ENCODE measurements at places on chromosomes 3 and 15.

DNA sequence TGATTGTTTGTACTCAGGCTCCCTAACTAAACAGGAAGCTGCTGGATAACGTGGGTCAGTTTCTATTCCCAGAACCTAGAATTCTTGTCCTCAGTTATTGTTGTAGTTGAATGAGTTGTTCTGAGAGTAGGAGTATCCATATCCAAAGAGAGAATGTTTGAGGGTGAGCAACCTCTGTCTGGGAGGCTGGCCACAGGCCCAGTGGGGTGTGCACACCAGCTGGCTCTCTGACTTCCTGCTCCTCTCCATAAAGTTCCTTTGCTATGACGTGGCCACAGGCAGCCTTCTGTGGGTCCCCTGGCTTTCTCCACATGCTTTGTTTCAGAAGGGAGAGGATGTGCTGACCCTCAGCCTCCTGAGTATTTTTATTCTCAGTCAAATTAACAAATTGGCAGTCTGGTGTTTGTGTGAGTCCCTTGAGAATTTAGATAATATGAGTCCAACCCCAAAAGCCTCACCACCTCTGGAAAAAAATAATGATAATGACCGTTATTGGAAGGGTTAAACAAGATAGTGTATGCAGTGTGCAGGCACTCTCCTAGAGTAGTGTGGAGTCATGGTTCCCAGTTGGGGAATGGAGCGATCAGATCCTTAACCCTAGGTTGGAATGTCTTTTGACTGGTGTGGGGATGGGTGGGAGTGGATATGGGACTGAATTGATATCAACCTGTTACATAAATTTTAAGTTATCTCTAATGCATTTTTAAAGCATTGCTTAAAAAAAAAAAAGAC lies 47.6 kb upstream of the MED12L start:
- peak; percentile 40 for DNase-seq

DNA sequence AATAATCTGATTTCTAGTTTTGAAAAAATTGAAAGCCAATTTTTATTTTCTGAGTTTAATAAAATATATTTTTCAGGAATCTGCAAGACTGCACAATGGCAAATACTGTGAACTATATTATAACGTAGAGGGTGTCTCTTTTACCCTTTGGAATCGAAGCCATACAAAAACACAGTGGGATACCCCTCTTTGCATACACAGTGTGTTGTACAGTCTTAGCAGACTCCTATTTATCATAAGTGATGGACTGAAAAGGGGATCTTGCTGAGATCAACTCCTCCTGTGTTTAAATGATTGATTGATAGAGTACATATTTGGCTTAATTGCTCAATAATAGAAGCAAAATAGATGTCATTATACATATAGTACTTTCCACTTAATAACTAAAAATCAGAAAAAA lies 981.2 kb downstream of the NSUN3 start:
- DNase-seq = no peak

DNA sequence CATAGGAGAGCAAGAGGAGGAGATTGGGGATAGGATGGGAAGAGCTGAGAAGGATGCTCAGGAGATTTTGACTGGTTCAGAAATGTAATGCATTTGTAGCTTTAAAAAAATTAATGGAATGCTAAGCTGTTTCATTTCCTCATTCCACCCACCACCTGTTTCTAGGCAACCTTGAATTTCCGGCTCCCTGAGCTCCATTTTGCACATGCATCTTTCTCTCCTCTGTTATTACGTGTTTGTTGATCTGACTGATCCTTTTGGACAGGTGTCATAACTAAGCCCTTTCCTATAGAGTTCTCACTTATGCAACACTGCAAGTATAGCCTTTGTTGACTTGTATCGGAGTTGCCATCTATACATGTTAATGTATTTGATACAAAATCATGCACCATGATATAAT lies 4.3 kb downstream of the TMPRSS7 start:
- no peak for DNase-seq

- peak; percentile 69 for DNase-seq
These were observed 16.5 kb downstream of the HPS3 start for GRCh38 chr3:149145974-149146373.

- no peak for DNase-seq
These were observed 188.6 kb upstream of the EPHA3 start for GRCh38 chr3:88918841-88919240.

DNA sequence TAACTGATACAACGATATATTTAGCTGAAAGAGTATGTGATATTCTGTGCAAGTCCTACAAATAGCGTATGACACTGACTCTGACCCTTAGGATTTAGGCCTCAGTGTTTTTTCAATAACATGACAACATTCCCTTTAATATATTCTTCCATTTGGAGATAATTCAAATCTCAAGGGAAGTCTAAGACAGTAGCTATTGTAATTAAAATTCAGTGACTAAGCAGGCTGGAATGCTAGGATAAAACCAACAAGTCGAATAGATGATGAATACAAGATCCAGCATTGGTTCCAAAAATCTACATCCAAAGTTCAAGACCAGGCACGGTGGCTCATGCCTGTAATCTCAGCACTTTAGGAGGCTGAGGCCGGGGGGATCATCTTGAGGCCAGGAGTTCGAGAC lies 56.2 kb downstream of the QTRT2 start:
- DNase-seq = no peak

DNA sequence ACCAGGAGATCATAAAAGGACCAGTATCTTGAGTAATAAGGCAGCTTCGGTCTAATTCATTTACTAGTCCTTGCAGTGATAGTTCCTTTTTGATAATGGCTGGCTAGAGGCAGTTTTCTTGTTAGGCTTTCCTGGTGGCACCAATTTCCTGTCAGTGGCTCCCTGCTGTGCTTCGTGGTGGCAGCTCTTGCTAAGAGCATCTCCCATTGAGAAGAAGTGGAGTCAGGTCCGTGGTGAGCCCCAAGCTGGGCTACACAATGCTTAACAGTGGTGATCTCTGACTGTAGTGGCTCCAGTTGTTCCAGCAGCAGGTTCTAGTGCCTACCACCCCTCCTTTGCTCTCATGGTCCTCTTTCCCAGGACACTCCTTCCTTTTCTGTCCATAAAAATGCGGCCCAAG lies 111.2 kb downstream of the RAP2B start:
- DNase-seq = no peak

DNA sequence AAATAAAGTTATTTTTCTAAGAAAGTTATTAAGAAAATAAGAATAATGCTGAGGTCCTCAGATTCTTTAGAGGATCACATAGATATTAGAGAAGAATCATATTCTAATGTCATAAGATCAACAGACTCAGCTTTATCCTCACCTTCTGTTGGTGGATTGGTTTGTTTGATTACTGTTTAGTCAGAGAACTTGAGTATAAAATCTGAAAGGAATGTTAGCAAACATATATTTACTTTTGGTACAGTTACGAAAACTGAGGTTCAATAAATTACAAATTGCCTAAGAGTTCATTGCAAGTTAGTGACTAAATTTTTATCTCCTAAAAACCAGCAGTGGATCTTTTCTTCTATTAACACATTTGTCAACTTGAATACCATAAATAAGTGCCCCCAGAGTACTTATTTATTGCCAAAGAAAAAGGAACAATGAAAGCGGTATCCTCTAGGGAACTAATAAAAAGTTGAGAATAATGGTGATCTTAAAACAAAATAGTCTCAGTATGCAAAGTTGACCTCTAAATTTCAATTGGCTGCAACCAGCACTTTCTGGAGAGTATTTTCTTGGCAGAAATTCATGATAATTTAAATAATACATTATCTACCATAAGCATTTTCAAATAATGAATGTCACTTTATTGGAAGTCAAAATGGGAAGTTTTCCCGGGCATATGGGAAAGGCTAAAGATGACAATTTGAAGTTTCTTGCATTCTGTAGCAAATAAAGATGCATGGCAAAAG lies 296.8 kb downstream of the OTOL1 start:
- DNase-seq = no peak

DNA sequence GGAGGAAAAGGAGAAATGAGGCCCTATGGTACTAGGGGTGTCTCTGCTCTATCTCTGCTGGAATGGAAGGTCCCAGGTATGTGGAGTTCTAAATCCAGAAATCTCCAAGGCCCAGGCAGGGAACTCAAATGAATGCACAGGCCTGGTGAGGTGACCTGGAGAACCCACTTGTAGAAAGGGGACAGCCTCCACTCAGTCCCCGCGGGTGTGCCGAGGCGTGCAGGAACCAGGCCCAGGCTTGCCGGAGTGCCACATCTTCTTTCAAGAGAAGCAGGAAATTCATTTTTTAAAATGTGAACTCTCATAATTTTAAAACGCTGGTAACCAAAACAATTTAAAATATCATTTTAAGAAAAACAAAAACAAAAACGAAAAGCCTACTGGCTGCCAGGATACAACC lies 32.2 kb upstream of the ADCY5 start:
- DNase-seq = no peak

GRCh38 chr15:67253101-67253500 lies 1.4 kb downstream of the AAGAB start:
- DNase-seq = no peak

GRCh38 chr15:95687686-95688085 lies 642.8 kb upstream of the NR2F2 start:
- no peak for DNase-seq

GRCh38 chr3:27357665-27358258 lies 11.4 kb downstream of the NEK10 start:
- peak; percentile 81 for DNase-seq

- peak; percentile 53 for DNase-seq
These were observed 287.2 kb downstream of the CGGBP1 start for GRCh38 chr3:87771337-87772192.

DNA sequence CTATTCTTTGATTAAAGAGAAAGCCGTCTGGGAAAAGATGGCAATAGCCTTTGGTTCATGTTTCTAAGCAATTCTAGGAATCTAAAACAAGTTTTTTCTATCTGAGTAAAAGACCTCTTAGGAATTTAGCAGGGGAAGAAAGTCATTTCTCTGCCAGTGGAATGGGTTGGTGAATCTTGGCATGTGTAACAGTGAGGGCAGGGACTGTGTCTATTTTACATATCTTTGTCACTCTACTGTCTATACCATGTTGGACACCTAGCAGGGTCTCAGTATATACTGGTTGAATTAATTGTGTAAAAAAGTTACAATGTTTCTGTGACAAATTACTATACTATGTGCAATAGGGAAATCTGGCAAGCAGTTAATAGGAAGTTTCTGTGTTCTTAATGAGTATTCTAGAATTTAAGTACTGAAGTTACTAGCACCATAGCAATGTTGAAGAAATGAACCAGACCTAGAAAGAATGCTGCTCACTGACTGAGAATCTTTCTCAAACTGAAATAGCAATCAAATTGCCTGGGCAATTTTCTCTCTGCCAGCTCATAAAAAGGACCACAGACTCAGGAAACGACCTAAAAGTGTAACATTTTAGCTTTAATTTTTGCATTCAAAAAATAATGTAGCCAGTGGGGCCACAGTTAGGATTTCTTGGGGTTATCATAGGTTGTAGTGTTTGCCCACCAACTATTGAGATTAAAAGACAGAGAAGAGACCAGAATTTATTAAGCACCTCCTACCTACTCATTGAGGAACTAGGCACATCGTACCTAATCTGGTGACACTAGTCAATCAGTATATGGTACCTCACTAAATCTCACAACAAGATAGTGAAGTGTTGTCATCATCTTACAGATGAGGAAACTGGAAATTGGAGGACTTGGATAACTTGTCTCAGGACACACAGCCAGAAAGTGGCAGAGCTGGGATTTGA lies 56.2 kb upstream of the LEKR1 start:
- DNase-seq = no peak

DNA sequence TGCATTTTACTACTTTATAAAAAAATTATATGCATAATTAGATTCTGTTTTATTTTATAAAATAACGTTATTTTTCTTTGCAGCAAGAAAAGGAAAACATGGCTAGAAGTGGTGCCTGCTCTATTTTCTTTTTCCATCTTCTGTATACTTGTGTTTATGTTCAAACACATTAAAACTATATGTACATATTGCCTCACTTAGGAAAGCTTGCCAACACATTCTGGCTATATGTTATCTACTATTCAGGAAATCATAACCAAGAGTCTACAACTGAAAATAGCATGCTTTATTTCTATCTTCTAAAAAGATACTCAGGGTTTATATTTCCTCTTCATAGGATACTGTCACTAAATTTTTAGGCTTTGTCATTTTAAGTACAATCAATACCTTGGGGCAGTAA lies 90.2 kb upstream of the KCNMB2 start:
- no peak for DNase-seq

GRCh38 chr3:106518516-106518915 lies 649.7 kb upstream of the CBLB start:
- DNase-seq = no peak

- no peak for DNase-seq
These were observed 408.9 kb upstream of the WNT5A start for GRCh38 chr3:55895897-55896566.

- no peak for DNase-seq
These were observed 50.7 kb upstream of the NIPA1 start for GRCh38 chr15:22735781-22736180.

GRCh38 chr3:48034000-48034516 lies 17.8 kb upstream of the MAP4 start:
- DNase-seq = no peak

DNA sequence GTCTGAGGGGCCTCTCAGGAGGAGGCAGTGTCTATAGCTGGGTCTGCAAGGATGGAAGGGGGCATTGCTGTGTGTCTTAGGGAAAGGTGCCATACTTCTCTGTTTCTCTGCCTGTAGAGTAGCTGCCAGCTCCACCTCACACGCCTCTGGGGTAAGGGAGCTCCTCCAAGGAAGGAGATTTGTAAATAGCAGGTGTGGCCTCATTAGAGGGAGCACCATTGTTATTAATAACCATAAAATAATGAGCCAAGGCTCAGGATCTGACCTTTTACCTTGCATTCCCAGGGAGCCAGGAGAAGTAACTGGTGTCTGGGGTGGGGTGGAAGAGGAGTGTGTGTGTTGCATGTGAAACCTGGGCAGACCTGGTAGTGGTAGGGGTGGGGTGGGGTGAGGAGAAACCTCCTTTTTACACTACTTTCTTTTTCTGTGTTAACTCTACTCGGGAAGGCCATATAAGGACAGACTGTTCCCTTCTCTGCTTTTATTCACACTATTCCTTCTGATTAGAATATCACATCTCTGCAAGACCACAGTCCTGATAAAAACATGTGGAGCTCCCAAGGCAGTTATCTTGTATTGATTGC lies 2.2 kb upstream of the C15orf39 start:
- DNase-seq = no peak

- peak; percentile 41 for DNase-seq
These were observed 8.6 kb upstream of the SRP14 start for GRCh38 chr15:40047415-40048210.

GRCh38 chr3:102113421-102114041 lies 264.2 kb downstream of the NFKBIZ start:
- DNase-seq = no peak

- no peak for DNase-seq
These were observed 206.3 kb upstream of the CD96 start for GRCh38 chr3:111335512-111336303.

GRCh38 chr3:112115161-112115739 lies 17.8 kb downstream of the GCSAM start:
- no peak for DNase-seq

- DNase-seq = no peak
These were observed 21.8 kb upstream of the KIF23 start for GRCh38 chr15:69392352-69392751.

DNA sequence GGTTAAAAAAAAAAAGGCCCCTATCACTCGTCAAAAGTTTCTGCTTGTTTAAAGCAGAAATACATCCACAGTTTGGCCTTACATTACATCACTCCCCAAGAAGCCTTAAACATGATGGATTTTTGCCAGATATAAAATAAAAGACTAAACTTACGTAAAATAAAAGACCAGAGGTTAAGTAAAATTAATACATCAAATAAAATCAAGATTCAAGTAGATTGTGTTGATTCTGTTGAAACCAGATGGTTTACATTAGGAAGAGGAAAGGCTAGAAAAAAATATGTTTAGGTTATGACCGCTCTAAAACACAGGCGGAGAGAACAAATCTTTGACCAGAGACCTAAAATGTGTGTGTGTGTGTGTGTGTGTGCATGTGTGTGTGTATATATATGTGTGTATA lies 104.1 kb downstream of the DUT start:
- DNase-seq = no peak

Measured in Kasumi-1 (cell line).